ENCODE measurements at places on chromosomes 6 and 20.

- no peak for DNase-seq
Observed at GRCh38 chr20:61414455-61414991, 162.5 kb downstream of the CDH4 start.

DNA sequence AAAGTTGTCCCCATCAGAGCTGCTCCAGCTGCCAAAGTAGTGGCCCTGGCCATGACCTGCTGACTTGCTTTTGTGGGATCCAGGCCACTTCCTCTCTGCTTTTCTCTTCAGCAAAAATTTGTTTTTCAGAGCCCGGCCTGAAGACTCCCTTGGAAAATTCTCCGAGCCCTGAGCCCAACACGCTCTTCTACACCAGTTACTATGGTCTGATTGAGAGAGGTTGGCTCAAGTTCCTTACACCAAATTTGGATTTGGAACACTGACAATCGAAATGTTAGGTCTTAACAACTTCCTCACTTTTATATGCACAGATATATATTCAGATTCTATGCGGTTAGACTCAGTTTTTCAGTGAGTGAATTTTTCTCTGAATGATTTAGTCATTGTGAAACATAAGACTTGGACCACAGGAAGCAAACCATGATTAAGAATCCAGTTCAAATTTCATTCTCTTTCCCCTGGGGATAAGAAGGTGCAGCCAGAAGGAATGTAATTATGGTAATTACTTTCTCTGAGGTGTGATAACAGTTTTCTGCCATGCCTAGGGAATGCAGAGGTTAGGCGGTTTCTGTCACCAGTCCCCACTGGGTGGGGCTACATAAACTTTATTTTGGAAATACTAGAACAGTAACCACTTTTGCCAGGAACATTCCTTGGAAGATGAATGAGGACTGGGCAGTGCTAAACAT is 365.2 kb downstream of the SYNE1 start:
- no peak for DNase-seq

- no peak for DNase-seq
Observed at GRCh38 chr6:144624246-144624645, 339.1 kb downstream of the UTRN start.

- DNase-seq = no peak
Observed at GRCh38 chr6:138336221-138336620, 41.5 kb upstream of the SMIM28 start.

- peak; percentile 90 for DNase-seq
Observed at GRCh38 chr6:3231247-3232016, 4.0 kb upstream of the TUBB2B start.

GRCh38 chr6:16651871-16652270 is 109.4 kb downstream of the ATXN1 start:
- no peak for DNase-seq

DNA sequence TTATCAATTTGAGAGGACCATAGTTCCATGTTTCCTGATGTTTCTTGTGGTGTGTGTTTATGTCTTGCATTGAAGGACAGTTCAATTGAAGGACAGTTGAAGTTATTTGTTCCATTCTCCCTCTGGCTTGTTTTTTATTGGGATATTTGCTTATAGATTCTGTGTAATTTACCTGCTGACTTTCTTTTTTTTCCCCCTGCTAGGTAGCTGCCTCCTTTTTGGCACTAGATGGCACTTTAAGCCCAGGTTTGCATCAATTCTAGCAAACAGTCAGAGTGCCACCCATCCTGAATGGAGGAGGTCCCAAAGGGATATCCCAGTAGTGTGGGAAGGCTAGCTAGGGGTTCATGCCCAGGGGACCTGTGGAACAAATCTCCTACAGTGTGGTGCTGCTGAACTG is 78.1 kb downstream of the CFAP61 start:
- no peak for DNase-seq

DNA sequence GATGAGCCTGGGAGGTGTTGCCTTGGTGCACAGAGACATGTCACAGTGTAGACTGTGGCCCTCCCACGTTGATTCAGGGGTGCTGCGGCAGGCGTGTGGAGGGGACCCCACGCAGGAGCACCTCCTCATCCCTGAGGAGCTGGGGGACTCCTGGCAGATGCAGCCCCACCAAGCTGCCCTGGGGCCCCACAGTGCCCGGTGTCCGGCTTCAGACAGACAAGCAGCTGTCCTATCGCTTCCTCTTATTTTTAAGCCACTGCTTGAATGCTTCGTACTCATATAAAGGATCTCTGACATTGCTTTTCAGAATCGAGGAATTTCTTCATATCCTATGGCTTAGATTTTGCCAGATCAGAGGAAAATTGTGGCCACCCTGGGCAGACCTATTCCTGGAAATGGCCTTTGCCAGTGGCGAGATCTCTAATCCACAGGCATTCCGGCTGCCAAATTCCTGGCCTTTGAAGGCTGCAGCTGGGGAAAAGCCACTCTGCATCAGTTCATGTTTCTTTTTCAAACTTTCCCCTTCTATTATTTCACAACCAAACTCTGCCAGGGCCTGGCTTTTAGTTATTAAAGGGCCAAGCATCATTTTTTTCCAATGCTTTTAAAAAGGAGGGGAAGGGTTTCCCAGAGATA is 337.0 kb downstream of the THBS2 start:
- no peak for DNase-seq

GRCh38 chr20:21918398-21918797 is 212.9 kb downstream of the PAX1 start:
- DNase-seq = no peak

GRCh38 chr6:15968519-15968918 is 160.4 kb upstream of the MYLIP start:
- no peak for DNase-seq

DNA sequence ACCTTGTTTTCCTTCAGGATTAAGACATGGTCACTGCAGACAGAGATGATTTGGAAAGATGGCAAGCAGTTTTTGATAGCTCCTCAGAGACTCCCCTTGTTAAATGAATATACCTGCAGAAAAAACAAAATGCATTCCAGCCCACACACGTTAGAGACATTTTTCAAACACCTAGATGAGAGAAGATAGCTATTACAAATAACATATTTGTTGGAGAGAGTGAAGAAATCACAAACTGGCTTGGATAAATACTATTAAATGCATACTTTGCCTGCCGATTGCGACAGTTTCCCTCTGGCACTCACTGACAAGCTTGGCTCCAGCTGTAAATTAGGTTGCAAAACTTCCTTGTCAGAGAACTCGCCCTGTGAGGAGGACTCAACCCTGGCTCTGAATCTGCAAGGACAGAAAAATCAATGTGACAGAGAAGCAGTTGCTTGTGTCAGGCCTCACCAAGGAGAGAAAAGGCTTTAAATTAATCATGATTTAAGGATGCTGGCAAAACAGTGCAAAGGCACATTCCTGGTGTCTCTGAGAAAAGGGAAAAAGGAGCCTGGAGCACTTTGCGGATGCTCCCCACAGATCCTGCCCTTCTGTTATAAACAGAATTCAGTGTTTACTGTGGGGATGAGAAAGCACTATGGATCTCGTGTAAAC is 423.7 kb upstream of the MARCKS start:
- no peak for DNase-seq

GRCh38 chr6:21610341-21610740 is 16.8 kb downstream of the SOX4 start:
- no peak for DNase-seq

DNA sequence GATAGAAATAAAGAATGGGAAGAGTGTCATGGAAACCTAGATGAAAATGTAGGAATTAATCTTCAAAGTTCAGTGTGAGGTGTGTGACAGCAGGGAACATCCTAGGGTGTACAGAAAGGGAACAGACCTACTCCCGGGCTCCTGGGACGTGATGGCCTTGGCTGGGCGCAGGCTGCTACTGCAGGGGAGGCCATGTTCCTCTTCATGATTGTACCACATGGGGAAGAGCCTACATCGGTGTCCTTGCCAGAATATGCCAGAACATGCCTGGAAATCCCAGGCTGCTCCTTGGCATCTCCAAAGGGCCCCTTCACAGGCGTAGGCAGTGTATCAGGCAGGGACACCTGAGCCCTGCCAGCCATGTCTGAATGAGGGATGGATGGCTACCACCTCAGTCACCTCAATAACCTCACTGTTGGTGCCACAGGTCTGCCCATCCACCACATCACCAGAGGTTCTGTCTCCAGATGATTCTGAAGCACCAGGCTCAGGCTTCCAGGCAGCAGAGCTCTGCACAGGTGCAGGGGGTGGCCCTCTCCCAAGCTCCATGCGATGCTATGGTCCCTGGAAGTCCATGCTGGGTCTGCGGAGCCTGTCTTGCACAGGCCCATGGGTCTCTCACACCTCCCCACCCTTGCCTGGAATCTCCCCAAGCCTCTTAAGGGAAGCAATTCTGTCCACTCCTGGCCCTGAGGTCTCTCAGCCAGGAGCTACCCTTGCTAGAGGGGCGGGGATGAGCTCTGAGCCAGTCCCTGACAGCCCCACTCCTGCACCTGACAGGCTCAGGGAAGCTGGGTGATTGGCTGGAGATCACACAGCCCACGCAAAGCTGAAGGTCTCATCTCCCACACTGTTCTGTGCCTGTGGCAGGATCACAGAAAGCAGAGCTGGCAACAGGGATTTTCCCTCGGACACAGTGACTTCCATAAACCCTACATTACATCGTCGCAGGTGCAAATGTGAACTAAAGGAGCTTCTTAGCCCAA is 20.2 kb downstream of the RAMACL start:
- DNase-seq = no peak

- no peak for DNase-seq
Observed at GRCh38 chr6:69421269-69421668, 375.5 kb downstream of the LMBRD1 start.

DNA sequence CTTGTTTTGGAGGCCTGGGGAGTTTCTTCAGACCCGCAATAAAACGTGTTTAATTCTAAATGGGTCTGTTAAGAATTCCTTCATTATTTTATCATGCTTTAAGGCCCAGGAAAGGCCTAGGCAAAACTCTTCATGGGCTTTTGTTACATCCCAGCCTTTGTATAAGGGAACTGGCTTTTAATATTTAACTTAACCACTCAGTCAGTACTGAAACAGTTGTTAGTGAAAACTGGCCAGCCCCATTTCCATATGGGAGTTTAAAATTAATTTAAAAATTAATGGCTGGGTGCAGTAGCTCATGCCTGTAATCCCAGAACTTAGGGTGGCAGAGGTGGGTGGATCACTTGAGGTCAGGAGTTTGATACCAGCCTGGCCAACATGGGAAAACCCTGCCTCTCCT is 213.2 kb upstream of the FKBP1C start:
- no peak for DNase-seq

GRCh38 chr20:43721429-43722152 is 5.2 kb downstream of the GTSF1L start:
- DNase-seq = no peak

DNA sequence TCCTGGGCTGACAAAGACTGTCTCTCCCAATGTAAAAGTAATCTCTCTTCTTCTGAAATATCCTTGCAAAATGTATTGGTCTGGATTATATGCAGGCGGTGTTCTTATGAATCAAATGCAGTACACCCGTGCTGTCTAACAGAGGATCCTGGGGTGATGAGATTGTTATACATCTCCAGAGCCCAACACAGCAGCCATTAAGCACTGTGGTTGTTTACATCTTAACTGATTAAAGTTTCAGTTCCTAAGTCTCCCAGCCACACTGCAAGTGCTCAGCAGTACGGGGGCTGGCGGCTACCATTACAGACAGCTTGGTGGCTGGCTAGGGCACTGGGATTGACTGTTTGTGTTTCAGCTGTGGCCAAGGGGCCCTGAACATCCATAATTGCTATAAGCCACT is 7.0 kb downstream of the UNC93A start:
- no peak for DNase-seq

- no peak for DNase-seq
Observed at GRCh38 chr6:14174996-14175395, 57.4 kb downstream of the CD83 start.

DNA sequence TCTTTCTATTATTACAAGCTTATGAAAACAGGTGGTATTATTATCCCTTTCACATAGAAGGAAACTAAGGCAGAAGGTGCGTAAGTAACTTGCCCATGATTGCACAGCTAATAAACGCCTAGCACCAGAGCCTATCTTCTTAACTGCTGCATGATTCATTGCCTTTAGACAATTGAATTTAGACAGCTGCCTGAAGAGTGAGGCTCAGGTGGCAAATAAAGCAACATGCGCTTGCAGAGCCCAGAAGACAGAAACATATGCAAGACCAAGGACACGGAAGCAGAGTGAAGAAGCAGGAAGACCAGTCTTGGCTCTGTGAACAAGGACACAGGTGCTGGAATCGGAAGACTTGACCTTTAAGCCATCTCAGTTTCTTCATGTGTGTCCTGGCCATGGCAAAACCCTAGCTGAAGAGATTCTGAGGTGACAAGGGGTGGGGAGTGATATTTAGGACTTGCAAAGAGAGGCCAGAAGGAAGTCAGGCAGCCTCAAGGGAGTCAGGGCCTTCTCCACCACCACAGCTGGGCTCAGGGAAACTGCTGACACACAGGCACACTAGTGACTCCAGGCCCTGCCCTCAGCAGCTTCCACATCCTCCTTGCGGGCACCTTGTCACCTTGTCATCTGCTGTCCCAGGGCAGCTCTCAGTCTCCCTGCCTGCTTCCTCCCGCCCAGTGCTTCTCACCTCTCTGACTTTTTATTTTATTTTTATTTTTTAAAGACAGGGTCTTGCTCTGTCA is 91.7 kb upstream of the SLC22A16 start:
- no peak for DNase-seq

DNA sequence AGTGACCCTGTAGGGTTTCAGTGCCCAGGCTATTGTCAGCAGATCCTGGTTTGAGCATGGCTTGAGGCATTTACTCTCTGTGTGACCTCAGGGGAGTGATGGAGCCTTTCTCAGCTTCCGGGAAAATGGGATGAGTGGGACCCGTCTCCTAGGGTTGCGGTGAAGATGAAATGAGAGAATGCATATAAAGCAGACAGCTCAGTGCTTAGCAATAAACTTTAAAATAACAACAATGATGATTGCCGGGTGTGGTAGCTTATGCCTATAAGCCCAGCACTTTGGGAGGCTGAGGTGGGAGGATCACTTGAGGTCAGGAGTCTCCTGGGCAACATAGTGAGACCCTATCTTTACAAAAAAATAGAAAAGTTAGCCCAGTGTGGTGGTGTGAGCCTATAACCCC is 106.0 kb upstream of the MTHFD1L start:
- DNase-seq = no peak

DNA sequence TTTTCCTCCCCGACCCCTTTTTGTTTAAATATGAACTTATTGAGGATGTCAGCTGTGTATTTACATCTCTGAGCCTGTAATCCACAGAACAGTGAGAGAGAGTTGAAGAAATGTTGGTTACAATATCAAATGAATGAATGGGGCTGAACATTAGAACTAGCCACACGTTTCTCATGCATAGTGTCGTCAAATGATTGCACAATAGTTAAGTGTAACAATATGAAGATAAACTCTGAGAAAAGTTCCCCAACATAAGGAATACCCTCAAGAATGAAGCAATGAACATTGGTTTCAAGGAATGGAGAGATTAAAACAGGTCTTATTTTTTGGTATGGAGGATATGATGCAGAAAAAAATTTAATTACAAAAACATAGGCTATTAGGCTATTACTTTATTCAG is 100.5 kb upstream of the DTNBP1 start:
- no peak for DNase-seq

- DNase-seq = no peak
Observed at GRCh38 chr6:125132058-125132457, 21.5 kb upstream of the TPD52L1 start.

All from right renal cortex interstitium (tissue), 3 donors.